ENCODE measurements at places on chromosomes 12 and 14.
A peak's percentile ranks its signal among the peaks of the same experiment; 100 is the strongest.

DNA sequence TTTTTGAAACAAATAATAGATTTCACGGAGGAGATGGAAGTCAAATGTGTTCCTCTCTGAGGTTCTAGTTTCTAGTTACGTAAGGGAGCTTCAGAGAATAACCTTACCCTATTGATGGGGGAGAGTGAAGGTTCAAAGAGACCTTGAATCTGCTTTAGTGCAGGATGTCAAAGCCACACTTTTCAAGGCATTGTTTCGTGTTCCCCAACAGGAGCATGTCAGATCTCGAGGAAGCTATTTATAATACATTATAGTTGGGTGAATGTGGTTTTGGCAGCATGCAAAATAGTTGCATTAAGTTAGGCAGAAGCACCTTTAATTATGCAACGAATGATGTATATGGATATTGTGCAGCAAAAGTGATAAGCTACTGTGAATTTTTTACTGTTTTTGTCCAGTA is 614.9 kb downstream of the SLC16A7 start:
- H3K27ac ChIP-seq, result no peak overlapping the region
- H3K4me3 ChIP-seq, result no peak overlapping the region
- DNase-seq, result no peak
- no peaks in the 10 kb centered on the region for H3K27me3 ChIP-seq
- peaks cover 22% of the 10 kb centered on the region for H3K36me3 ChIP-seq
- no peaks in the 10 kb centered on the region for H3K4me1 ChIP-seq

- DNase-seq, result no peak
- H3K4me3 ChIP-seq, result no peak overlapping the region
- H3K36me3 ChIP-seq, result peaks cover 4% of the 10 kb centered on the region
- peaks cover 21% of the 10 kb centered on the region for H3K27me3 ChIP-seq
- no peak overlapping the region for H3K27ac ChIP-seq
Measured at GRCh38 chr14:77219591-77219990, 38.0 kb downstream of the TMEM63C start.

DNA sequence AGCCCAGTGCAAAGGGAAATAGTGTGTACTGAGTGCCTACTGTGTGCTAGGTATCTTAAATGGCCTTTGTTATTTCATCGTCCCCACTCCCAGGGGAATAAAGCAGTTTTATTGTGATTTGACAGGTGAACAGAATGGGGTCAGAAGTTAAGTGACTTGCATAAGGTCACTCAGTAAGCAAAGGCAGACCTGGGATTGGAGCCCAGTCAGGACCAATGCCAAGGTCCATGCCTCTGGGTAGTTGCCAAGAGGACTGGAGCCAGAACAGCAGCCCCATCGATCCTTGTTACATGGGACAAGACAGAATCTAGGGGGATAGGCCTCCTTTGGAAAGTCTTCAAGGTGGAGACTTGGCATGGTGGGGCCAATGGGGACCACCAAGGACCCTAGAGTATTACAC is 227.4 kb upstream of the PWP1 start:
- H3K27me3 ChIP-seq, result peaks cover 3% of the 10 kb centered on the region
- no peaks in the 10 kb centered on the region for H3K4me1 ChIP-seq
- no peak overlapping the region for H3K27ac ChIP-seq
- no peaks in the 10 kb centered on the region for H3K36me3 ChIP-seq

GRCh38 chr14:72546344-72547016 is 347.4 kb downstream of the DPF3 start:
- H3K36me3 ChIP-seq, result no peaks in the 10 kb centered on the region
- H3K27ac ChIP-seq, result no peak overlapping the region
- H3K27me3 ChIP-seq, result peaks cover 8% of the 10 kb centered on the region
- DNase-seq, result no peak
- H3K4me1 ChIP-seq, result peaks cover 11% of the 10 kb centered on the region

GRCh38 chr12:2679068-2679815 is 115.5 kb upstream of the FKBP4 start:
- no peak for DNase-seq
- H3K4me3 ChIP-seq, result no peak overlapping the region
- no peak overlapping the region for H3K27ac ChIP-seq
- peaks cover 8% of the 10 kb centered on the region for H3K36me3 ChIP-seq
- peaks cover 6% of the 10 kb centered on the region for H3K4me1 ChIP-seq

DNA sequence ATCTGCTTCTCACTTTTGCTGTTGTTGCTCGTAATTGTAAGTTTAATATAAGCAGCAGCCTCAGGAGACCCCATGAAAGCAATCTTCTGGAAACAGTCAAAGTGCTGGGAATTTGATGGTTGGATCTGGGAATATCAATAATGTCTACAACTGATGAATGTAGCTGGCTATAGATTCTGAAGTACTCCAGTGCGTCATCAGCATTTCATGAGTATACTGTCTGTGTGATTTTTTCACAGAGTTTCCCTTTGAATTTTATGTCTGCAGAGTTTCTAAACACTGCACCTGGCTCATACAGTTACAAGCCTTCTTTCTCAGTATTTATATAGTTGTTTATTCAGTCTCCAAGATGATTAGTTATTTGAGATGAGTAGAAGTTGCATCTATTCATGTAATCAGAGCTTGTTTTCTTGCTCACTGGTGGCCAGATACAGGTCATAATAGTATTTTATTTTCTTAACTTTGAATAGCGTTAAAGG is 222.3 kb downstream of the RAD51B start:
- DNase-seq, result no peak
- H3K4me1 ChIP-seq, result peaks cover 10% of the 10 kb centered on the region
- H3K27ac ChIP-seq, result no peak overlapping the region

- DNase-seq, result no peak
- peaks cover 30% of the 10 kb centered on the region for H3K27me3 ChIP-seq
- no peaks in the 10 kb centered on the region for H3K36me3 ChIP-seq
- no peak overlapping the region for H3K27ac ChIP-seq
- peak overlapping the region; percentile 73 for H3K4me3 ChIP-seq
- H3K4me1 ChIP-seq, result peaks cover 15% of the 10 kb centered on the region
Measured at GRCh38 chr12:54126696-54127537, 61.9 kb downstream of the SMUG1 start.

DNA sequence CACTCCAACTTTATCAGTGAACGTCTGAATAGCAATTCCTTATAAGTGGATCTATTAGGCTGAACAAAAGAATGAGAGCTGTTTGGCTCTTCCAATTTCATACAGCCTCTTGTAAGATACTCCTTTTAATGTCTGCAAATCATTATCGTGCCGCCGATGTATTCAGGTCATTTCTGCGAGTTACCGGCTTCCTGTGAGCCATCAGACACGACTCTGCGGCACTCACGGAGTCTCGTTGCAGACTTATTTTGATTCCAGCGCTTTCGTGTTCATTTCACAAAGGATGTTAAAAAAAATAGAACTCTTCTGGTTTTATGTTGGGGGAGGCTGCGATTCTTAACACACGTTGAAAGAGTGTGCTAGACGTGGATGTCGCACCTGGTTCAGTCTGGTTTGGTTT is 106.6 kb downstream of the GLT1D1 start:
- no peak overlapping the region for H3K27ac ChIP-seq
- no peak for DNase-seq
- peaks cover 2% of the 10 kb centered on the region for H3K27me3 ChIP-seq
- peaks cover 5% of the 10 kb centered on the region for H3K4me1 ChIP-seq
- H3K4me3 ChIP-seq, result no peak overlapping the region

- H3K36me3 ChIP-seq, result no peaks in the 10 kb centered on the region
- no peaks in the 10 kb centered on the region for H3K4me1 ChIP-seq
- no peak overlapping the region for H3K4me3 ChIP-seq
Measured at GRCh38 chr12:22396253-22396652, 61.7 kb upstream of the ST8SIA1 start.

- H3K4me3 ChIP-seq, result no peak overlapping the region
- H3K27ac ChIP-seq, result peak overlapping the region; percentile 84
- no peak for DNase-seq
- H3K4me1 ChIP-seq, result peaks cover 21% of the 10 kb centered on the region
- H3K36me3 ChIP-seq, result peaks cover 11% of the 10 kb centered on the region
Measured at GRCh38 chr12:14410841-14411569, 45.5 kb downstream of the ATF7IP start.

GRCh38 chr12:109729801-109730200 is 16.2 kb downstream of the FAM222A start:
- no peaks in the 10 kb centered on the region for H3K36me3 ChIP-seq
- H3K4me1 ChIP-seq, result peaks cover 17% of the 10 kb centered on the region
- H3K4me3 ChIP-seq, result no peak overlapping the region
- no peak for DNase-seq

- no peak overlapping the region for H3K27ac ChIP-seq
- H3K4me1 ChIP-seq, result peaks cover 5% of the 10 kb centered on the region
- no peak overlapping the region for H3K4me3 ChIP-seq
- DNase-seq, result no peak
- peaks cover 3% of the 10 kb centered on the region for H3K27me3 ChIP-seq
Measured at GRCh38 chr12:118359541-118359915, 13.2 kb downstream of the TAOK3 start.

DNA sequence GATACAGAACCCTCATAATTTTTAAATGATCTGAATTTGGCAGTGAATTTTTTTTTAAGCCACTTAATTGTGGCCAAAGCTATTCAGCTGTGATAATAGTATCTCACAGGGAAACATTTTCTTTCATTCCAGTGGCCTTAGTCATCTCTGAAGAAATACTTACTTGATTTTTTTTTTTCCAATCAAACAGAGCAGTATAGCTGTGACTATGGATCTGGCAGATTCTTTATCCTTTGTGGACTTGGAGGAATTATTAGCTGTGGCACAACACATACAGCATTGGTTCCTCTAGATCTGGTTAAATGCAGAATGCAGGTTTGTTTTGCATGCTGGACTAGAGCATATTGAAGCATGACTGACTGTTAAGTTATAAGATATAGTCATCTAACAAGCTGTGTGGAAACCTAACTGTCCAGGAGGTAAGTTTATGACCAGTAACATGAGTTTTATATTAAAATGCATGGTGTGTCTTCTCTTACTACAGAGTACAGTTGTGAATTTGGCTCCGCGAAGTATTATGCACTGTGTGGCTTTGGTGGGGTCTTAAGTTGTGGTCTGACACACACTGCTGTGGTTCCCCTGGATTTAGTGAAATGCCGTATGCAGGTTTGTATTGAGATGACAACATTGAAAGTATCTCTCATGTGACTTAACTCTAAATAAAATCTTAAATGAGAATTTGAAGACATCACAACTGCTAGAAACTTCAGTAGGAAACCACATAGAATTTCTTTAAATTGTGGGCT is 1.9 kb downstream of the SLC25A3 start:
- peak overlapping the region; percentile 98 for H3K4me3 ChIP-seq

GRCh38 chr12:31234955-31235867 is 90.7 kb downstream of the SINHCAF start:
- H3K27me3 ChIP-seq, result peaks cover 4% of the 10 kb centered on the region
- H3K4me1 ChIP-seq, result peaks cover 19% of the 10 kb centered on the region
- DNase-seq, result peak; percentile 72
- H3K36me3 ChIP-seq, result no peaks in the 10 kb centered on the region
- H3K27ac ChIP-seq, result peak overlapping the region; percentile 53

- peaks cover 11% of the 10 kb centered on the region for H3K36me3 ChIP-seq
- H3K27ac ChIP-seq, result no peak overlapping the region
Measured at GRCh38 chr14:68623307-68623706, 169.6 kb downstream of the ZFP36L1 start.

- no peak overlapping the region for H3K27ac ChIP-seq
- H3K4me1 ChIP-seq, result no peaks in the 10 kb centered on the region
- no peaks in the 10 kb centered on the region for H3K27me3 ChIP-seq
- H3K36me3 ChIP-seq, result peaks cover 5% of the 10 kb centered on the region
- no peak overlapping the region for H3K4me3 ChIP-seq
Measured at GRCh38 chr14:68718023-68718990, 74.6 kb downstream of the ZFP36L1 start.

DNA sequence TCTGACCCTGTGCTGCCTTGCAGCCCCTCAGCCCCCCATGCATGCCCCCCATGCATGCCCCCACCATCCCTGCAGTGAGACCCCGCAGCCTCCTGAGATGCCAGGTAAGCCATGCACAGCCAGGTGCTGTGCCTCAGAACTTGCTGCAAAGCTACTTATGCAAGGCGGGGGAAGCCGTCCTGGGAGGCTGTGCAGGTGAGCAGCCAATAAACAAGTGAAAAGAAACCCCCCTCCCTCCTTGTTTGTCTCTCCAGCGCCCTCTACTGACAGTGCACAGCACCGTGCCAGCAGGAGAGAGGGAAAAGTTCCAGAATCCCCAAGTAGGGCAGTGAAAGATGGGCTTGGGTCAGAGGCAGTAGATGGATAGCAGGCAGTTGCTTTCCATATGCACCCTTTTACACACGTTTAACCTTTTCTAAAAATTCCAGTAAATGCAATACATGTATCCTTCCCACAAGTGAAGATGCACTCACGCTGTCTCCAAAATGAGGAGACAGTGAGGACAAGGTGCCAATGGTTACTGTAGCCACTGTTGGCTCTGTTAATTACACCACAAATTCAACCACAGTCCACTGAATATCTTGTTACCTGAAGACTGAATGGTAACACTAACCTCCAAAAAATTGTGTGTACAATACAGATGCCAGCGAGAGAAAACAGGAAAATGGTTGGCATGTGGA is 18.0 kb downstream of the TNFAIP2 start:
- peak; percentile 36 for DNase-seq
- H3K4me3 ChIP-seq, result peak overlapping the region; percentile 13
- H3K36me3 ChIP-seq, result peaks cover 5% of the 10 kb centered on the region

GRCh38 chr14:103103461-103104388 is 9.2 kb downstream of the EXOC3L4 start:
- peak overlapping the region; percentile 55 for H3K27ac ChIP-seq
- H3K27me3 ChIP-seq, result peaks cover 11% of the 10 kb centered on the region
- peak overlapping the region; percentile 83 for H3K4me3 ChIP-seq
- peak; percentile 77 for DNase-seq
- H3K4me1 ChIP-seq, result peaks cover 7% of the 10 kb centered on the region
- H3K36me3 ChIP-seq, result no peaks in the 10 kb centered on the region

GRCh38 chr14:43778937-43779639 is 728.0 kb downstream of the FSCB start:
- no peak overlapping the region for H3K4me3 ChIP-seq
- H3K27me3 ChIP-seq, result no peaks in the 10 kb centered on the region
- no peak overlapping the region for H3K27ac ChIP-seq

DNA sequence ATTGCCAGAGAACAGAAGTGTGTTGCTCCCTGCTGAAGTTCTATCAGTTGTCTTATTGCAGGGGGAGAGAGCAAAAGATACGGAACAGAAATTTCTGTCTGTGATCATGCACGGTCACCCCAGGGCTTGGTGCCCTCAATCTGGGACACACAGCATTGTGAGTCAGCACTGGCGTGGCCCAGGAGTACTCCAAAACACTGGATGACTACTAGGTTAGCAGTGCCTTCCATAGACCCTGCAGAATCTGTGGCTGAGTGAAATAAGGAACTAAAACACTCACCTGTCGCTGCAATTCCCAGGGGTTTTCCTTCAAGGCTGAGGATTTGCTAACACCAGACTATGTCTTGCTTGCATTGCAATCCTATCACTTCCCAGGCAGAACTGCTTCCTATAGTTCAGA is 165.5 kb downstream of the ANO6 start:
- peaks cover 16% of the 10 kb centered on the region for H3K36me3 ChIP-seq
- H3K27me3 ChIP-seq, result peaks cover 5% of the 10 kb centered on the region
- H3K4me1 ChIP-seq, result no peaks in the 10 kb centered on the region
- DNase-seq, result no peak

- DNase-seq, result no peak
- no peaks in the 10 kb centered on the region for H3K36me3 ChIP-seq
- H3K27ac ChIP-seq, result no peak overlapping the region
- H3K4me3 ChIP-seq, result no peak overlapping the region
Measured at GRCh38 chr12:52436828-52437474, 2.8 kb upstream of the KRT75 start.

GRCh38 chr12:111411185-111411764 is 5.6 kb downstream of the SH2B3 start:
- peaks cover 10% of the 10 kb centered on the region for H3K27me3 ChIP-seq
- DNase-seq, result no peak
- H3K4me3 ChIP-seq, result no peak overlapping the region
- H3K4me1 ChIP-seq, result peaks cover 21% of the 10 kb centered on the region
- no peak overlapping the region for H3K27ac ChIP-seq
- no peaks in the 10 kb centered on the region for H3K36me3 ChIP-seq

GRCh38 chr14:77123381-77124325 is 17.9 kb downstream of the ZDHHC22 start:
- no peak for DNase-seq
- H3K4me3 ChIP-seq, result peak overlapping the region; percentile 38
- peaks cover 2% of the 10 kb centered on the region for H3K27me3 ChIP-seq
- H3K4me1 ChIP-seq, result peaks cover 43% of the 10 kb centered on the region
- H3K36me3 ChIP-seq, result no peaks in the 10 kb centered on the region
